Vagina (tissue), 2 donors: ENCODE measurements at places on chromosomes 13 and 19.

GRCh38 chr13:41156620-41157019 lies 24.0 kb upstream of the KBTBD6 start:
- no peak for DNase-seq
- H3K36me3 ChIP-seq: no peaks in the 10 kb centered on the region
- H3K4me3 ChIP-seq: no peak overlapping the region
- no peaks in the 10 kb centered on the region for H3K4me1 ChIP-seq

DNA sequence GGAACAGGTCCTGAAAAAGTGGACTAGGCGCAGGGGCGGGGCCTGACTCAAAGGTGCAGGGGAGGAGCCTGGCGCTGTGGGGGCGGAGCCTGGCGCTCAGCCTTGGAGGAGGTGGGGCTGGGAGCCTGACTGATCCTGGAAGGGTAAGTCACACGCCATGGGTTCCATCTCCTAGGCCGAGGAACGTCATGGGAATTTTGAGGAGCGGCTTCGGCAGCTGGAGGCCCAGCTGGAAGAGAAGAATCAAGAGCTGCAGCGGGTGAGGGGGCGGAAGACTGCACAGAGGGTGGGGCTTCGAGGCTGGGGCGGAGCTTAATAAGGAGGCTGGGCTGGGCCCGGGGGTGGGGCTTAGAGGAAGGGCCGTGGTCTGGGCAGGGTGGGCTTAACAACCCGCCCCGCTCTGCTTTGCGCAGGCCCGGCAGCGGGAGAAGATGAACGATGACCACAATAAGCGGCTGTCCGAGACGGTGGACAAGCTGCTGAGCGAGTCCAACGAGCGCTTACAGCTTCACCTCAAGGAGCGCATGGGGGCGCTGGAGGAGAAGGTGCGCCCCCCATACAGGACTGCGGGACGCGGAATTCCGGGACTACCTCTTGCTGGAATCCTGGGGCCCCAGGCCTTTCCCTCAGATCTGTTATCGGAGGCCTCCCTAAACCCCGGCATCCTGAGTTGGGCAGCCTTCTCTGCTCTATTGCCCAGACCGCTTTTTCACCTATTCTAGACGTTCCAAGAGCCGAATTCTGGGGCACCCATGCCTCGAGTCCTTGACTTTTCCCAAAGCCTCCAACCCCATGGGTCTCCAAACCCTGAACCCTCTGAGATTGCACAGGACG lies 14.5 kb downstream of the PPFIA3 start:
- peak overlapping the region; percentile 24 for H3K4me3 ChIP-seq
- H3K27me3 ChIP-seq: no peaks in the 10 kb centered on the region
- peak overlapping the region; percentile 42 for H3K27ac ChIP-seq
- H3K4me1 ChIP-seq: peaks cover 23% of the 10 kb centered on the region

DNA sequence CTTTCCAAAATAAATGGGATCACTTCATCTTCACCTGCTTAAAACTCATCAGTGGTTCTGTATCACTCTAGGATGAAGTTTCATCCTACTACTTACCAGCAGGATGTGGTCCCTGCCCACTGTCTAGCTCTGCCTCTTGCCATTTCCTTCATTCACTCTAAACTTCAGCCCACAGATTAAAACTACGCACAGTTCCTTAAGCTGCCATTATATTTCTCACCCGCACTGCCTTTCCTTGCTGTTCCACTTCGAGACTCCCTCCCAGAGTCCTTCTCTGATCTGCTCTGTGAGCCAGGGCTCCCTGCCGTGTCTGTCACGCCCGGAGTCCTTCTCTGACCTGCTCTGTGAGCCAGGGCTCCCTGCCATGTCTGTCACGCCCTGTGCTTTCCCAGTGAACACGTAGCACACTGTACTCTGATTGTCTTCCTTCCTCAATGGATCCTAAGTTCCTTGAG lies 52.0 kb upstream of the NPAS1 start:
- H3K36me3 ChIP-seq: no peaks in the 10 kb centered on the region
- no peaks in the 10 kb centered on the region for H3K27me3 ChIP-seq
- H3K4me3 ChIP-seq: no peak overlapping the region
- no peak for DNase-seq
- no peak overlapping the region for H3K27ac ChIP-seq
- peaks cover 35% of the 10 kb centered on the region for H3K4me1 ChIP-seq

- DNase-seq: no peak
- H3K36me3 ChIP-seq: no peaks in the 10 kb centered on the region
These were observed 1.1 kb downstream of the CAPS start for GRCh38 chr19:5914946-5915781.

DNA sequence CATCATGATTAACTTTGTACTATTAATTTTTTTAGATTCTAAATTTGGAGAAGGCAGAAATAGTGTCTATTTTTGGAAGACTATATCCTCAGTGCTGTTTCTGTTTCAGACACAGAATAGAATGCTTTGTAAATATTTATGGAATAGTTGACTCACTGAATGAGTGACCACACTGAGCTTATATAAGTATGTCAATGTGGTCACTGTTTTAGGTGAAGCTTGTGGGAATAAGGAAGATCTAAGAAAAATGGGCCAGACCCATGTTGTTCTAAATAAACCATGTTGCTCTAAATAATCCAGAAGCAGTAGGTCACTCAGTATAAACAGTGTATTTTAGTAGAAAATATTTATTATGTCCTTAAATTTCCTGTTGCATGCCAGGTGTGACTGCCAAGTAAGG lies 45.5 kb upstream of the DACH1 start:
- H3K4me3 ChIP-seq: no peak overlapping the region
- H3K27me3 ChIP-seq: no peaks in the 10 kb centered on the region
- H3K4me1 ChIP-seq: no peaks in the 10 kb centered on the region
- H3K36me3 ChIP-seq: no peaks in the 10 kb centered on the region
- DNase-seq: no peak

- no peaks in the 10 kb centered on the region for H3K27me3 ChIP-seq
- H3K4me1 ChIP-seq: no peaks in the 10 kb centered on the region
- H3K4me3 ChIP-seq: no peak overlapping the region
- H3K36me3 ChIP-seq: no peaks in the 10 kb centered on the region
- no peak for DNase-seq
- H3K27ac ChIP-seq: no peak overlapping the region
These were observed 1447.6 kb downstream of the UQCRFS1 start for GRCh38 chr19:27765397-27765796.
